ENCODE measurements at places on chromosomes 3 and 15. TPM values are rescaled to one million over a fixed set of nuclear protein-coding genes. Genes with fewer than 3 reads are reported as not detected.

Gene ENTPD3
- total RNA-seq = 2.4 TPM

Gene CKMT1A
- 28.7 TPM for total RNA-seq

Gene RYR3
- total RNA-seq = under 0.01 TPM

Gene KNL1
- total RNA-seq = 32.8 TPM

Gene BOC
- 10.5 TPM for total RNA-seq

Gene TMED3
- total RNA-seq = 97.3 TPM

Gene SERP1
- 81.0 TPM for total RNA-seq
